T-helper 22 cell (primary cell): ENCODE measurements at places on chromosomes 11 and 22.

DNA sequence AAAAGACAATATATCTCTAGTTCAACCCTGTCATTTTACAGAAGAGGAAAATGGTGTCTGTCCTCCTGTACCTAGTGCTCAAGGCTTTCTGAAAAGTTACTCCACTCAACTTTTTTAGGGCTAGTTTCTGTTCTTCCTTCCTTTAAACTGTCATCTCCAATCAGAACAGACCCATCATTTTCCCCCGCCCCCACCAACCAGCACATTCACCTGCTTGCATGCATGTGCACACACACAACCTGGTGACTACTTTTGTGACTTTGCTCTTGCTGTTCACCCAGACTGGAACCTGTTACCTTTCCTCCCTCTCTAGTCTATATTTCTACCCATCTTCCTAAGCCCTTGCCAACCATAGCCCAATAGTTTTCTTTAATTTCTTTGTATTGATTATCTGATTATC lies 5.6 kb downstream of the FBXO7 start:
- no peak for DNase-seq

DNA sequence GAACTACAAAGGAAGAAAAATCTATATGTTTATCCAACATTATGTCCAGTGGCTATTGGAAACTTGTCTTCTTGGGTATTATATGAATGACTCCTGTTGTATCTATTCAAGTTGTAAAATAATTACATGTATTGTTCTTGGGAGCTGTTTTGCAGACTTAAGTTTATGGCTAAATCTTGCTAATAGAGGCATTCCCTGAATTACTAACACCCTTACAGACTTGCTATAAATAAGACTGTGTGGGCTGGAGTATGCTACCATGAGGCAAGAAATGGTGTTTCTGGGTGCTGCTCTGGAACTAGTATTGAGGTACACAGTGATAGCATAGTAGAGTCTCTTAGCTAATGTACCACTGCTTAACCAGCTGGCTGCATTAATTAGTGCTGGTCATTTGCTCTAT lies 155.1 kb downstream of the HIPK3 start:
- DNase-seq, result no peak

- DNase-seq, result peak; percentile 49
Observed at GRCh38 chr22:50481440-50482106, at the start of gene ADM2. TSS of gene ADM2 (plus strand) at chr22:50481543. CDS start at chr22:50481848, 305 bp downstream.

- no peak for DNase-seq
Observed at GRCh38 chr11:102590276-102591049, 34.7 kb downstream of the MMP20 start.

GRCh38 chr22:27412866-27413445 lies 388.6 kb downstream of the MN1 start:
- no peak for DNase-seq
